ENCODE measurements at places on chromosomes 3 and 15.

DNA sequence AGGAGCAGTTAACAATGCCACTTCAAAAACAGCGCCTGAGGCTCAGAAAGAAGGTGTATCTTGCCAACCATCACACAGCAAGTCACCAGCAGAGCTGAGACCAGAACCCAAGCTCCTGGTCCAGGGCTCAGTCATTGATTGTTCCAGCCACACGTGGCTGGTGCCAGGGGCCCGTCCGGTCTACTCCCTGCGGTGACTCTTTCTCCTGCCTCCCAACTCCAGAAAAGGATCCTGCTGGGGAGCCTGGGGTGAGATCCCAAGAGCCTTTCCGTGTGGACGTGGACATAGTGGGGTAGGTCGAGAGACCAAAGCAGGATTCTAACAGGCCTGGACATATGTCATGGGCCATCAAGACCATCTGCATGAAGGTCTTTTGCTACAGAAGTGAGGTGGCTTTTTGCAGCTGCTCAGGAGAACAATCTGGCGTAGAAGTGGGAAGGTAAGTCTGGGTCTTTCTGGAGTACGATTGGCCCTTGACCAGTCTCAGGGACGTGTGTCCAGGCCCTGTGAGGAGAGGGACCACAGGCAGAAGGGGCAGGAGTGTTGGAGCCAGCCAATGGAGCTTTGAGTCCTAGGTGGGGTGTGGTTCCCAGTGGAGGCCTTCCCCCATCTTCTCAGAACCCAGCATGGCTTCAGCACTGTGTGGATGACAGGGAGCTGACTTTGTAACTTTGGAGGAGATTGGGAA lies 105.4 kb downstream of the HMG20A start:
- DNase-seq: no peak

- DNase-seq: no peak
Measured at GRCh38 chr3:60746695-60747416, 504.4 kb downstream of the FHIT start.

DNA sequence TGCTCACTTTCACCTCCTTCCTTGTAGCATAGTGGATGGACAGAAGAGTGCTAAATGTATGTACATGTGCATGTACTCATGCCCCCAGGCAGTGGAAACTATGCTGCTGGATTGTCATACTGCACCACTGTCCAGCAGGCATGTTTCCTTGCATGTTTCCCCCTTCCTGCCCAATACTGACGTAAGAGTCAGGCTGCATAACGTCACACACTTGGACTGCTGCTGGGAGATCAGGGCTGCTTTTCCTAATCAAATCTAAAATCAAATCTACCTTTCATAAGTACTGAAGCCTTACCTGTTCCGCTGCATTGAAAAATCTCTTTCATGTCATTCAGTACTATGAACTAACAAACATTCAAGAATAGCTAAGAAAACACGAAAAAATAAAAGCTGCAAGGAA lies 67.9 kb upstream of the ROBO1 start:
- DNase-seq: no peak

GRCh38 chr3:195548501-195548900 lies 5.4 kb upstream of the PPP1R2 start:
- DNase-seq: no peak

DNA sequence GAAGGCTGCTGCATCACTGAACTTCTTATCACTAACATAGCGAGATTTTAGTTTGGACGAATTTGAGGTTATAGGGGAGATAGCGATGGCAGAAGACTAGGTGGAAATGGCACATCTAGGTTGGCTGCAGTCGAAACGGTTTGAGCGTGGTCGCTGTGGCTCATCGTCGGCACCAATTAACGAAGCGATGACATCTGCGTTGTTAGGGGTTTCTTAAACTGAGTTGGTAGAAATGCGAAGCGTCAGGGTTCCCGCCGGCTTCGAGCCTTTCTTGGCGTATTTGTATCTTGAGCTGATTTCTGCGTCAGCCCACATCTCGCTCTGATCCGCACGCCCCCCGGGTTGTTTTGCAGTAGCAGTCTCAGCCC lies 319 bp downstream of the LNP1 start:
- no peak for DNase-seq

- DNase-seq: no peak
Measured at GRCh38 chr3:181723625-181724191, 12.0 kb downstream of the SOX2 start.

GRCh38 chr3:10150987-10151386 lies 9.4 kb downstream of the VHL start:
- no peak for DNase-seq

- DNase-seq: peak; percentile 48
Measured at GRCh38 chr15:64090527-64090926, 3.1 kb downstream of the CIAO2A start.

DNA sequence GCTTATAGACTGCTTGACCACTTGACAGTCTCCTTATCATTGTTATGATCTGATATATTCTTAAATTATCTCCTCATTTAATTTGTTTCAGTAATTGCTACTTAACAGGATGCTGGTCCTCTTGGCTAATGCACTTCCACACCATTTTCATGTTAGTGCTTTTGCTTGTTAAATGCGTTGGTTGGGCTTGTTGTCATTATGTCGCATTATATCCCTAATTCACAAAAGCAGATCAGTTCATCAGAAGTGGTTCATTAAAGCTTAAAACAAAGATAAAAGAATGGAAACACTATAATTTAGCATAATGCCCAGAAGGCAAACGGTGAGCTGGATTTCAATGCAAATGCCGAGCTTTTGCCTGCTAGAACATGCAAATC lies 17.1 kb upstream of the EHHADH start:
- no peak for DNase-seq

DNA sequence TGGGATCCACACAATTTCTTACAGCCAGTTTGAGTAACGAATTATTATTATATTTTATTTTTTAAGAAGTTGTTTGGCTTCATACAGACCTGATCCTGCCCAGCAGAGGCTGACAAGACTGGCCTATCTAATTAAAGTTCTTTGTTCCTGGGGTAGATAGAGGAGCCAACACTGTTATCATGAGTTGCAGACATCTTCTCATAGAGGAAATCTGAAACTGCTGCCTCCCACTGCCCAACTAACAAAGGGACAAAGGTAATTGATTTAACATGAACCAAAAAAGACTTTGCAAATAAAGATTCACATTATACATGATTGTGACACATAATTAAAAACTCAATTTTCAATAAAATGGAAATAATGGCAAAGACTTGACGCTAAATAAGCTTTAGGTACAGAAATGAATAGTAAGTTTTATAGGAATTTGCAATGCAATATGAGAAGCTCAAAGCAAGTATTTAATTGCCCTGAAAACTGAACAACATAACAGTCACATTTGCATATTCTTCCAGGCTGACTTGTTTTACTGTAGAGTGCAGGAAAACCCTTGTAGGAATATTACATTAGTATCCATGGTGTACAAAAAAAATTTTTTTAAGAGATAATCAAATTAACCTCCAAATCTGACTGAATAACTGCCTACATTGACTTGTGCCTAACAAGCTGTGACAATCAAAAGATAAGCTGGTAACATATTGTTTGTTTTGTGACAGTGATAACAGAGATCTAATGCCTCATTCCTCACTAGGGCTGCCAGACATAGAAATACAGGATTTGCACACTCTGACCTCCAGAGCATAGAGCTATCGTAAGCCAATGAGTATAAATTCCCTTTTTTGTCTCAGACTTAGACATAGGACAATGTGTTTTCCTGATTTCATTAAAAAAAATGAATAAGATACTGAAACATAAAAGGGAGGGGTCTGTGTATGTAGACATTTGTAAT lies 273.2 kb downstream of the MFSD1 start:
- no peak for DNase-seq

DNA sequence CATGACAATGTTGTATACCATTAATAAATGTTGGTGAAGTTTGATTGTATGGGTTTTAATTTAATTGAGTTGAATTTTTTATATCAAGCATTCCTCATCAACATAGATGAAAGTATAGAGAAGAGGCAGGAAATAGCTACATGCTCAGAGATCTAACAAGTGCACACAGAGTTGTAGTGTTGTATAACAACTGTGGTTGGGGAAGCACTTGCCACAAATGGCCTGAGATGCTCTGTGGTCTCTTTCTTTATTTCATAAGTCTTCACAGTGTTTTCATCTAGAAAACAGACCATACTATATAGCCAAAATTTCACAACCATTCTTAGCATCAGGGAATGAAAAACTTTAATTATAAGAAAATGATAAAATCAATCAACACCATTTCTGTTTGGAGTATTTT lies 682.6 kb upstream of the NECTIN3 start:
- no peak for DNase-seq

GRCh38 chr3:157586293-157586692 lies 83.1 kb upstream of the VEPH1 start:
- no peak for DNase-seq

GRCh38 chr15:39549912-39550311 lies 31.0 kb upstream of the THBS1 start:
- no peak for DNase-seq

DNA sequence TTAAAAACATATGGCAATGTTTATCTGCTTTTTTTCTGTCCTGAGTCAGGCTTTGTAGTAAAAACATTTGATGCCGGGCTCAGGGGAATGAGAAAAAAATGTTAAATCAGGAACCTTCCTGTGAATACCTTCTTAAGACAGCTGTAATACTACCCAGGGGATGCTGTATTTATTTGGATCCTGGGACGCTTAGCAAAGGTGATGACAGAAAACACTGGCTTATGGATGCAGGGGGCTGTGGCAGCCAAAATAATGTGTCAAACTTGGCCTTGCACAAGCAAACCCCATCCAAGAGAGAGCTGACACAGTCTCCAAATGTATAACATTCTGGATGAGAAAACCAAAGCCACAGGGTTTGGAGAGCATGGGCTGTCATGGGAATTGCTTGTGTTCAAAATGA lies 438.2 kb upstream of the PROK2 start:
- no peak for DNase-seq

DNA sequence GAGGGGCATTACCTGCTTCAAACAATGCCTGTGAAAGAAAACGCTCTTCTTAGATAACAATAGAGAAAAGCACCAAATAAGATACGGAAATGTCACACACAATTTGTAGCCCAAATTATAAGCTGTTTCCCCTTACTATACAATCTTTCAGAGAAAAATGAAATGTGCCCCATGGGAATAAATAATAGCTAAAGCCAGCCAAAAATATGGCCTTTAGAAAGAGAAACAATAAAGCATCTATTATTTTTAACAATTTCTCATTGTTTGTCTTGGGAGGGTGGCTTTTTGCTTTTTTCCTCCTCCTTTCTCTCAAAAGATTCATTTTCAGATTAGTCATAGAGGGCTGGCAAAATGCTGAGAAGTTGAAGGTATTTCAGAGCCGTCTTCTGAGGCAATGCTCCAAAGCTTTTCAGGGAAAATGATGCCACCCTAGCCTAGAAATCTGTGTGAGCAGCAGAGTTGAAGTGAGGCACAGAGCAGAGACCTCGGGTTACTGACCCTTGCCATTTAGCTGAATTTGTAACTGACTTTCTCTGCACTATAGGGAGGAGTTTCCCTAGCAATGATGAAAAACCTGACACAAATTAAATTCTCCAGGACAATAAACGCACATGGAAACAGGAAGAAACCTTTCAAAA lies 86.3 kb upstream of the PRICKLE2 start:
- DNase-seq: no peak

- no peak for DNase-seq
Measured at GRCh38 chr15:77402740-77403379, 17.0 kb downstream of the PEAK1 start.

DNA sequence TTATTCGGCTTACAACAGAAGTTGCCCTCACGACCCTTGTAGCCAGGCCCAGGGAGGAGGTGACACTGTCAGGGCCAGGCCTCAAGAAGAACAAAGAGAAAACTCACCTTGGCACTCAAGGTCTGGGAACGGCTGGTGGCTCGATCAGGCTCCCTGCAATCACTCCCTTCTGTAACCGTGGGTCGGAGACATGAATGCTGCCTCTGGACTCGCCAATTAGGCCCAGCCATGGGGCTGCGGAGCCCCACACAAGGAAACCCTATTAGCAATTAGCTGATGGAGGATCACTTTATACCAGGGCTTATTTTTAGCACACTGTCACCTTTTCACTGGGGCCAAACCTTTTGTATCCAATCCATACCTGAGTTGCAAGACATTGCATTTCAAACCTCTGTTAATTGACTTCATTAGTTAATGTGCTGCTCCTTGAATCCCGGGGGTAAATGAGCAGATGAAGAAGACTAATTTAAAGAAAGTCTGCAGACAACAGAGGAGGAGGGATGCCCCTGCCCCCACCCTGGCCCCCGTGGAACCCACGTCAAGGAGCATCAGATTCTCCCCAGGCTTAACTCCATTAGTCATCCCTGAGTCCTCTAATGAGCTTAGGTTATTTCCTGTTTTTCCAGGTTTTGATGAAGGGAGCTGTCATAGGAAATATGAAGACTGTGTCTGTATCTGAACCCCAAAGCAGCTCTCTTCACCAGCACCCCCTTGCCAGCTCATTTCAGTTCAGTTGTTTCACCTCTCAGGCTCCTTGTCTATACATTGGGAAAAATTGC lies 255.3 kb downstream of the RORA start:
- no peak for DNase-seq

GRCh38 chr15:51310064-51310463 lies 28.3 kb downstream of the CYP19A1 start:
- no peak for DNase-seq

DNA sequence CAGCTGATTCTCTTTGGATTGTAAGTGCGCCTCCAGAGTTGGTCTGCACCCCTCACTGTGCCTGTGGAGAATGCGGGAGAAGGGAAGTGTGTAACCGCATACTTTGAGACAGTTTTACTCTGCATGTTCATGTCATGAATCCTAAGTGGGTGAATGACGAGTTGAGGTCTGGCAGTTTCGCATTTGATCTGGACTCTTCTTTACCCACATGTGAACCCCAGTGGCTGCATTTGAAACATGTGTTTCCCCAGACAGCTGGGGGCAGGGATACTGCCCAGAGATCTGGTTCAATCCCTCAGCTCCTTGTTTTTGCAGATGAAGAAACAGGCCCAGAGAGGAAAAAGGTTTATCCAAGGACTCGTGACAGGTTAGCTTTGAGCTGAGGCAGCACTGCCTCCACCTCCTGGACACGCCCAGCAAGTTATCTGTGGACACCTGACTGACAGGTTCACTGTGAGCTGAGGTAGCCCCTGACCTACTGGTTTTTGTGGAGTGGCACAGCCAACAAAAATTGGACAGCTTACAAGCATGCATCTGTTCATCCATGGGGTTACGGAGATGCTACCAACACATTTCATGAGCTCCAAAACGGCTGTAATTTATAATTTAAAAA lies 207.3 kb downstream of the XXYLT1 start:
- DNase-seq: no peak

GRCh38 chr3:94187697-94188096 lies 124.8 kb downstream of the NSUN3 start:
- no peak for DNase-seq

DNA sequence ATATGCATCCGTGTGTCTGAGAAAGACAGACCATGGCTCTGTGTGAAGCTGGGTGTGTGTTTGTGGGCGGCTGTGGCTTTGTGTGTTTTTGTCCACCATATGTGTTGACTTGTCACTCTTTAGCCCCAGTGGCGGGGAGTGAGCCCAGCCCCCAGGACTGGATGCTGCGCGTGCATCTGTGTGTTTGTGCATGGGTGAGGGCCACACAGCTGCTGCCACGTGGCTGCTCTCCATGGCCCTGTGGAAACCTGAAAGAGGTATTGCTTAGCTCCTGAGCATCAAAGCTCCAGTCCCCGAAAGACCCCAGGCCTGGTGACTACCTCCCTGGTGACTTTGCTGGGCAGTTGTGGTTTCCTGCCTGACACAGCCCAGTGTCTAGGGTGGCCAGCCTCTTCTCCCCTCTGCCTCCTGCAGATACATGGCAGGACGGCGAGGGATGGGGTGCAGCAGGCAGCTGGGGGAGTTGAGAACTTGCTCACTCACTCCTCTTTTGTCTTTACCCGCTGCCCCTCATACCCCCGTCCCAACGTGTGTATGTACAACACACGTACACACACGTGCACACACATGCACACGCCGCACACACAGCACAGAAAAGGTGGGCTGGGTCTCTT lies 6.5 kb downstream of the EPHB3 start:
- no peak for DNase-seq

All from GDM1 (cell line).